Activated CD8-positive, alpha-beta memory T cell treated with anti-CD3 and anti-CD28 coated beads, Interleukin-2, amount 50 U/mL, for 48 hours (primary cell): ENCODE measurements at places on chromosomes 1 and 21.

- DNase-seq, result no peak
These were observed 801 bp downstream of the RSPO1 start for GRCh38 chr1:37633938-37634243.

DNA sequence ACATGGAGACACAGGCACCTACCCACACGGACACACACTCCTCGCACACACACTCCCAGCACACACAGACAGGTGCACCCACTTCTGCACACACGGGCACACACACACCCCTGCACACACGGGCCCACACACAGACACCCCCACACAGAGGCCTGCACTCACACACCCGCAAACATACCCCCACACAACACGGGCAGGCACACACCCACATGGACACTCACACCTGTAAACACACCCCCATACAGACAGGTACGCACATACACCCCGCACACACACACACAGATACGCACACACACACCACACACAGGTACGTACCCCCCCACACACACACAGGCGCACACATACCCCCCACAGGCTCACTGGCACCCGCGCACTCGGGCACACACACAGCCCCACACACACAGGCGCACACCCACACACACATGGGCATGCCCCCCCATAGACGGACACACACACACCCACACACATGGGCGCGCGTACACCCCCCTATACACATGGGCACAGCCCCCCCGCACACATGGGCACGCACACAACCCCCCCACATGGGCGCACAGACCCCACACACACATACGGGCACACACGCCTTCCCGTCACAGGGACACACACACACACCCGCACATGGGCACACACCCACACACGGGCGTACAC lies 6.1 kb downstream of the ATAD3A start:
- DNase-seq, result no peak

- no peak for DNase-seq
These were observed 6.5 kb upstream of the C1QA start for GRCh38 chr1:22629886-22630285.

- DNase-seq, result no peak
These were observed 51.8 kb downstream of the VWA5B1 start for GRCh38 chr1:20342294-20343148.

GRCh38 chr1:51253691-51254090 lies 17.6 kb downstream of the RNF11 start:
- DNase-seq, result no peak

- no peak for DNase-seq
These were observed 76.8 kb downstream of the LPGAT1 start for GRCh38 chr1:211753649-211754251.

- DNase-seq, result no peak
These were observed 118.2 kb downstream of the OSBPL9 start for GRCh38 chr1:51734896-51735745.
